NCI-H2171 (cell line): ENCODE measurements at places on chromosomes 13 and 19.

GRCh38 chr19:46984077-46985010, 35.3 kb upstream of the NPAS1 start:
- no peak for DNase-seq

GRCh38 chr19:4754248-4754647, 30.6 kb upstream of the DPP9 start:
- DNase-seq, result peak; percentile 89

GRCh38 chr13:41699759-41700158, 242.4 kb downstream of the RGCC start:
- no peak for DNase-seq

DNA sequence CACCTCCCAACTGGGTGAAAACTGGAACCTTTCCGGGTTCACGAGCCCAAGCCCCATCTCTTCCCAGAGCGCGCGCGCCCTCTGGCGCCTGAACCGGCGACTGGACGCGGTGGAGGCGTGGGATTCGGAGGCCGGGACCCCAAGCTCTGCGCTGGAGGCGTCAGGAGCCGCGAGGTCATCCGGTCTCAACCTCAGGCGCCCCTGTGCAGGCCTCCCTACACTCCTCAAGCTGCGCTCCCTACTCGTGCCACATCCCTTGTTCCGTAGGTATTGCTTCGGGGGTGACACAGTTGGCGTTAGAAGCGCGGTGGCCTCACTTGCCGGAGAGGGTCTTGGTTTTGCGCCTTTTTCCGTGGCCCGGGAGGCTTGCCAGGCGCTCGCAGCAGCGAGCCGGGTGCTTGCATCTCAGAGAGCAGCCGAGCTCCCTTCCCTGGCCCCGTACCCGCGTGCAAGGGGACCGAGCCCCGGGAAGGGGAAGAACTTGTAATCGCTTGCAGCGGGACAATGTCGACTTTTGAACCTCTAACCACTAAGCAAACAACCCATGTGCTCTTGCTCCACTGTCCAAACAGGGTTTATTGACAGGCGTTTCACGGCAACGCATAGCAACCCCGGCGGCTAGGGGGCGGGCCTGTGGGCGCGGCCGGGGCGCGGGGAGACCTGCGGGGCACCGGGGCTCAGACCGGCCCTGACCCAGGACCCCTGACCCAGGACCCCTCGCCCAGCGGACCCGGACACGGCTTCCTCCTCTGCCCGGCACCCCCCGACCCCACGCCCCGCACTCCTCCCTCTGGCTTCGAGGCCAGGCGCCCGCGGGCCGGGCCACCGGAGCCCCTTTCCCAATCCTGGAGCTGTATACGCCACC, 8.5 kb downstream of the CDX2 start:
- DNase-seq, result no peak

- DNase-seq, result peak; percentile 2
Observed at GRCh38 chr13:21458451-21458812, 671 bp downstream of the ZDHHC20 start.

- DNase-seq, result no peak
Observed at GRCh38 chr13:40271931-40272775, 394.3 kb downstream of the FOXO1 start.

GRCh38 chr13:48682436-48682835, 28.7 kb downstream of the CYSLTR2 start:
- no peak for DNase-seq
